ENCODE measurements at places on chromosomes 1 and 21.

DNA sequence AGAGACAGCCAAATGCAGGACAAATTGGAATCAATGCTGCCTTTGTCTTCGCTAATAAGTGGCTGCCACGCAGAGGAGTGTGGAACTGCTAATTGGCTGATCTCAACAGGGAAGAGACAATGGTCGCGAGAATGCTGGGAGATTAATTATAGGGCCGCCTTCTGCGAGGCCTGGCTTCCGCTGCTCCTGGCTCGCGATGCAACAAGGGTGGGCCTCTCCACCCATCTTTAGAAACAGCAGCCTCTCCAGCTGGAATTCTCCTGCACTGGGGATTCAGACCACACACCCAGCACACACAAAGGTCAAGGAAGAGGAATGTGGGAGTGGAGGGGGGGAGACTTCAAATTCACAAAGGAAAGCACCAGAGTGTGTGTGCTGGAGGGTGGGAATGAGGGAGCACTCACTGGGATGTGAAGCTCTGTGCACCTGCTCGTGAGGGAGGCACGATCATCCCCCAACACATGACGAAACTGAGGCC is 200.7 kb upstream of the GRIK3 start:
- DNase-seq = no peak

DNA sequence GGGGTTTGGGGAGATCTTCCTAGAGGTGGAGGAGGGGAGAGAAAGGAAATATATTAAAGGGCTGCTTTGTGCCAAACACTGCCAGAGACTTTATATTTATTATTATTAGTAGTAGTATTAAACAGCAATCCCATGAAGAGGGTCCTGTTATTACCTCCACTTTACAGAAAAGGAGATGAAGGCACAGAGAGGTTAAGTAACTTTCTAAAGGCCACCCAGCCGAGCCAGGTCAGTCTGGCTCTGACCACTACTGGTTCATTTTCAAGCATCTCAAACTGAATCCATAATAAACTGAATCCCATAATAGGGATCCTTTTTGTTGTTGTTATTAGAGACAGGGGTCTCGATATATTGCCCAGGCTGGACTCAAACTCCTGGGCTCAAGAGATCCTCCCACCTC is 12.6 kb downstream of the NCMAP start:
- DNase-seq = no peak

GRCh38 chr1:67695963-67696362 is 11.0 kb downstream of the GADD45A start:
- no peak for DNase-seq

DNA sequence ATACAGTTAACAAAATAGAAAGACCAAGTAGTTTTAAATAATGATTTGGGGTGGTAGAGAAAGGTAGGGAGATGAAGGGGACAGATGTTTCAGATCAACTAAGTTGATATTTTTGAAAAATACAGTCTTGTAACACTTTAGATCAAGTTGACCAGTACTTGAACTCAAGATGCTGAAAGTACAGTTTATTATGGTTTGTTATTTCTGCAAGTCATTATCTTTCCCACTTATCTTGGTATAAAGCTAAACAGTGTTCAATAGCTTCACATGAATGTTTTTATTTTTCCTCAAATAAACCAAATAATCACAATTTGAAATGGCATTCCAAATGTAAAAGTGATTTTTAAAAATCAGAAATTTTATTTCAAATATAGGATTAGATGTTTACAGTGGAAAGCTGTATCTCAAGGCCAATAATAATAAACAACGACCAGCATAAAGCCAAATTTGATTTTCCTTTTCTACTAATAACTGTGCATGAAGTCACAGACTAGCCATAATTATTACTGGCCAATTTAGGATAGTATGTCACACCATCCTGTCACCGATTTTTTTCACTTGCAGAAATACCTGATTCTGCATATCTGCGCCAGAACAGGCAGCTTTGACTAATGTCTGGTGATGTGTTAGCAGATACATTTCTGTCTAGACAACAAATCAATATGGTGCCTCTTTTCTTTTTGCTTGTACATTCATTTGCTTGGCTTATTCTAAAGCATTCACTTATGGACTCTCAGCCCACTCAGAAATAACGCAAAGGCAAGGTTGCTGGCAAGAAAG is 320.2 kb downstream of the TM2D1 start:
- DNase-seq = no peak

DNA sequence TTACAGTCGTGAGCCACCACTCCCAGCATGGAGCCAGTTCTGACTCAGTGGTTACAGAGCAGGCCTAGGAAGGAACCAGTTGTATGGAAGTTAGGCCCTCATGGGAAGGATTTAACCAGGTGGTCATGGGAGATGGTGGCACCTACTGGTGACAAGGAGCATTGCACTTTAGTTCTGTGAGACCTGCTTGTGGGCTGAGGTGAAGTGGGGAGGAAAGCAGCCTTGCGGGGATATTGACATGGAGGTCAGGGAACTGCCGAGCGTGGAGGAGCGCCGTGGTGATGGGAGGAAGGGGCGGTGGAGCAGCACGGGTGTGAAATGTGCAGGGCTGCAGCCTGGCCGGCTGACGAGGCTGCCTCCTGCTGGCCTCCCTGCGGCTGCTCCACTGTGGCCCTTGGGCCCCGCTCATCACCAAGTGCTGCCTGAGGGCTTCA is 100.4 kb downstream of the GALNT2 start:
- DNase-seq = peak; percentile 90

- DNase-seq = no peak
Measured at GRCh38 chr1:30536530-30536929, 186.9 kb downstream of the MATN1 start.

DNA sequence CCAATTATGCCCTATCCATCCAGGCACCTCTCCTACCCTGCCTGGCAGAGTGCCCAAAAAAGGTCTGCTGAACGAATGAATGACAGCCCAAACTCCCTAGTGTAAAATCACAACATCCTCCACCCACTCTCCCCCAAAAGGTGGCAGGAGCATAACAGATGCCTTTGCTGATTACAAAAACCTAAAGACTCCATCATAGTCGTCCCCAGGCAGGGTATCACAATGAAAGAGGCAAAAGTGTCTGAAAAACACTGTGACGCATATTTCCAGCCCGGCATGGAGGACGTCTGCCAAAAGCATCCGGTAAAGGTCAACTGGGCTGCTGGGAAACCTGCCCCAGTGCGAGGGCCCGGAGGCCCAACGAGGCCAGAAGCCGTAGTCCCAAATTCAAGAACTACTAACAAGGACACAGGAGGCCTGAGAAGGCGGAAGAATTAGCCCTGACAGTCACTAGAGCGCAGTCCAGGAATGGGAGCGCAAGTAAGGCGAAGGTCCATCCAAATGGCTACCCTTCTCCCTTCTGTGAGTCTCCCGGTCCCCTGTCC is 576 bp downstream of the SMIM12 start:
- DNase-seq = no peak

- DNase-seq = no peak
Measured at GRCh38 chr1:90558754-90559378, 158.2 kb downstream of the BARHL2 start.

GRCh38 chr1:210321552-210321951 is 7.2 kb upstream of the HHAT start:
- no peak for DNase-seq

DNA sequence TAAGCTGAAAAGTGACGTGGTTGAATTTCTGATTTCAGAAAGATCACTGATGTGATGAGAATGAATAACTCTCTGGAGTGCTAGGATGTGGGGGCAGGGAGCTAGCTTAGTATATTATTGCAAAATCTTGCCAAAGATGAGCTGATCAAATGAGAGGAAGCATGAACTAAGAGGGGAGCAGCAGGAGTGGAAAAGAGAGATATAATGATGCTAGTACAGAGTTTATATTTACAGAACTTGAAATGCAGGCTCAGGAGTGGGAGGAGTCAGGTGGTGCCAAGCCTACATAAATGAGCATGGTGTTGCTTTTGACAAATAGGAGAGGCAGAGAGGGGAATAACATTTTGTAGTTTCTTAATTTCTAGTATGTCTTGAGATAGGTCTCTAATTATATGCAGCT is 38.1 kb upstream of the NBL1 start:
- no peak for DNase-seq

DNA sequence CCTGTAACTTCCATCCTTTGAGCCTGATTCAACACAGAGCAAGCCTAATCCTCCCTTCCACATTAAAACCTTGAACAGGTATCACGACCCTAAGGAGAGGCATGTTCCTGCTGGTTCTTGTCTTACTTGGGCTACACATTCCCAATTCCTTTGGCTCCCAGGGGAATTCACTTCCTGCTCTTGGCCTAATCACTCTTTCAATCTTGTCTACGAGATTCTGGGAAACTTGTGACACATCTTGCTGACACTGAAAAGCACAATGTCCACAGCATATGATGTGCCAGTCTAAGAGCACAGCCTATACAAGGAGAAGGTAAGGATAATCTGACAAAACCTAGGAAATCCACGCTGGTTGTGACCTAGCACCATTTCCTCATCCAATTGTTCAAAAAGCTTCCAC is 163.9 kb downstream of the GABPA start:
- no peak for DNase-seq

- no peak for DNase-seq
Measured at GRCh38 chr1:47514229-47514628, 76.4 kb downstream of the FOXD2 start.

GRCh38 chr21:44556879-44557278 is 1.7 kb downstream of the KRTAP10-3 start:
- DNase-seq = no peak

GRCh38 chr1:107835151-107835670 is 129.8 kb downstream of the VAV3 start:
- no peak for DNase-seq

DNA sequence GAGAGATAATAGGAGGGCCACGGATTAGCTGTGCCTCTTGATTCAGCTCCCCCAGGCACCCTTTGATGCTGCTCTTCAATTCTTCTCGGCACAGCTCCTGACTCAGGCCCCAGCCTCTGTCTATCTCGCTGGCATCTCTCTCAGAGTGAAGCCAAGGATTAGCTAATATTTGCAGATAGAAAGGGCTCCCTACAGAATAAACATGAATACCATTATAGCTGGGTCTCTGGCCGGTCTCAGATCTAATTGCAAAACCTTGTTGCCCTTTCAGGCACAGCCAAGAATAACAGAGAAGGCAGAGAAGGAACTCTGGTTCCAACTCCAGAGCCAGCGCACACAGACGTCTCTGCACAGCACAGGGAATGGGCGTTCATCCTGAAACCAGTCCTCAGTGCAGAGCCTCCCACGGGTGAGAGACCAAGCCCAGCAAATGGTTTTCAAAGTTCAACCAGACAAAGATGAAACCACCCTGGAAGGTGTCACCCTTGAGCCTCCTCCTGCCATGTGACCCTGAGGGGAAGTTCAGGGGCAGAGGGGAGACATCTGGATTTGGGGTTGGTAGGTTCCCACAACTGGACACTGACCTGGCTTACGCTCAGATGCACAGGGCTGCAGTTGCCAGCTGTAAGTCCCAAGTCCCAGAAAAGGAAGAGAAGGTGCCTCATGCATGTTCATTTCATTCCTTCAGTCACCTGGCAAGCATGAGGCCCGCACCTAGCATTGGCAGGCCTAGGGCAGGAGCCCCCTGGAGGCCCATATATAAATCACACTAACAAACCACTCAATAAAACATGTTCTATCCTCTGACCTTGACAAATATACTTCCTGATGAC is 394.0 kb downstream of the NPHP4 start:
- no peak for DNase-seq

GRCh38 chr1:84780000-84780716 is 89.9 kb upstream of the SSX2IP start:
- DNase-seq = no peak

DNA sequence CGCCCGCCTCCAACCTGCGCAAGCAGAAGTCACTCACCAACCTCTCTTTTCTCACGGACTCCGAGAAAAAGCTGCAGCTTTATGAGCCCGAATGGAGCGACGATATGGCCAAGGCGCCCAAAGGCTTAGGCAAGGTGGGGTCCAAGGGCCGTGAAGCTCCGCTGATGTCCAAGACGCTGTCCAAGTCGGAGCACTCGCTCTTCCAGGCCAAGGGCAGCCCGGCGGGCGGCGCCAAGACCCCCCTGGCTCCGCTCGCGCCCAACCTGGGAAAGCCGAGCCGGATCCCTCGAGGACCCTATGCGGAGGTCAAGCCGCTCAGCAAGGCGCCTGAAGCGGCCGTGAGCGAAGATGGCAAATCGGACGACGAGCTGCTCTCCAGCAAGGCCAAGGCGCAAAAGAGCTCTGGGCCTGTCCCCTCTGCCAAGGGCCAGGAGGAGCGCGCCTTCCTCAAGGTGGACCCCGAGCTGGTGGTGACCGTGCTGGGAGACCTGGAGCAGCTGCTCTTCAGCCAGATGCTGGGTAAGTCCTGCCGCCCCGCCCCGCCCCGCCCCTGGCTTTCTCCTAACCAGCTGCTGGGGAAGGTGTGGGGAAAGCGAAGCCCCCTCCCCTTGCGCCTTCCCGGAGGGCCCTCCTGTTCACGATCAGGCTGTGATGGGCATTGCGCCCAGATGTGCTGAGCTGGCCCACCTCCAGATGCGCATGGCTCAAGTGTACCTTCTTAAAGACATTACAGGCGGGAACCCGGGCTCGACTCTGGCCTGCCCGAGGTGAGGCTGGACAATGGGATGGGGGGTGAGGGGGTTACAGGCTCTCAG is 110.2 kb downstream of the NAV1 start:
- no peak for DNase-seq

- DNase-seq = no peak
Measured at GRCh38 chr21:32424674-32425073, 12.2 kb downstream of the EVA1C start.

GRCh38 chr1:65064981-65065380 is 83.0 kb upstream of the AK4 start:
- no peak for DNase-seq

GRCh38 chr21:44713846-44714245 is 2.5 kb upstream of the TSPEAR start:
- DNase-seq = no peak

- DNase-seq = peak; percentile 52
Measured at GRCh38 chr1:7669559-7670311, 101.4 kb upstream of the VAMP3 start.

GRCh38 chr1:33532936-33533335 is 60.5 kb downstream of the ZSCAN20 start:
- no peak for DNase-seq

DNA sequence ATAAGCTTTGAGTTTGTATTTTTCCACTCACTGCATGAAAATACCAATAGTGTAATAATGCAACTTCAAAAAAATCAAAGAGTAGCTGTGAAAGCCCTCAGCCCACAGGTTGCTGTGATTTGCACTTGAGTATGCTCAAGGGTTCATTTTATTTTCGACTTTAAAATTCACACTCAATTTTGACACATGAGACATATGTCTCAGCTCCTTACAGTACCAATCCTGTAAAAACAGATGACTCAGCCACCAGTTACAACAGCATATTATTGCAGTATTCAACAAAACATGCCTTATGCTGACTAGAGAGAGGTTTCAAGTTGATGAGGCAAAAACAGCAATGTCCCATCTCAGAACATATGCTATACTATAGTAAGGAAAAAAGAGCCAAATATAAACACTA is 66.1 kb downstream of the CYYR1 start:
- no peak for DNase-seq

DNA sequence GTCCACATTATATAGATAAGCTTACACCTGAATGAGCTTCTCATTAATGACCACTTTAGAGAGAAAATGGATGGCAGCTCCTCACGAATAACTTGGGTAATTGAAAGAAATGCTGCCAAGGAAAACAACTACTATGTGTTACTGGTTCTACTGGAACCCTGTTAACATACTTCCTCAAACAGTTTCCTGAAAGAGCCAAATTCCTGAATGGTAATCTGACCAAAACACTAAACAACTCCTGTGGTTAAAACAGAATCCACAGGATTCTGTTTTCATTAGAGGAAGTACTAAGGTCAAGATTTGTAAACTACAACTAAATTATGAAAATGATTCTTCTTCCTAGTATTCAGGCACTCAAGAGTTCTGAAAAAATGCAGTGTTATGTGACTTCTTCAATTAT is 107.2 kb downstream of the DNM3 start:
- no peak for DNase-seq

Measured in D721Med (cell line).